ENCODE measurements at places on chromosomes 6 and 20.

DNA sequence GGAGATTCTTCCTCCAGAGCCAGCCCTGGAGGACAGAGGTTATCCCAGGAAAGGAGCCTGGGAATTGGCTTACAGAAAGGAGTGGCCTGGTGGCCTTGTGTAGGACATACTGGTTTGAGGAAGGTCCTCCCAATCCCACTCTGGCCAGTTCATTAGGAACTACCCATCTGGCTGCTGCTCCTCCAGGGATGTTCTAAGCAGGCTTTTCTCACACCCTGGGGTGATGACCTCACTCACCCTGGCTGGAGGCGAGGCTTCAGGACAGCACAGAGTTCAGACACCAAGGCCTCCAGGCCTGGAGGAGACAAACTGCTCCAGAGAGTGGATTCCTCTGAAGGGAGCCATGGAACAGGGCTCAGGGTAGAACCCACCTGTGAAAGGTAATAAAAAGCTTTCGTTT lies 8.9 kb downstream of the GNMT start:
- no peak for DNase-seq

DNA sequence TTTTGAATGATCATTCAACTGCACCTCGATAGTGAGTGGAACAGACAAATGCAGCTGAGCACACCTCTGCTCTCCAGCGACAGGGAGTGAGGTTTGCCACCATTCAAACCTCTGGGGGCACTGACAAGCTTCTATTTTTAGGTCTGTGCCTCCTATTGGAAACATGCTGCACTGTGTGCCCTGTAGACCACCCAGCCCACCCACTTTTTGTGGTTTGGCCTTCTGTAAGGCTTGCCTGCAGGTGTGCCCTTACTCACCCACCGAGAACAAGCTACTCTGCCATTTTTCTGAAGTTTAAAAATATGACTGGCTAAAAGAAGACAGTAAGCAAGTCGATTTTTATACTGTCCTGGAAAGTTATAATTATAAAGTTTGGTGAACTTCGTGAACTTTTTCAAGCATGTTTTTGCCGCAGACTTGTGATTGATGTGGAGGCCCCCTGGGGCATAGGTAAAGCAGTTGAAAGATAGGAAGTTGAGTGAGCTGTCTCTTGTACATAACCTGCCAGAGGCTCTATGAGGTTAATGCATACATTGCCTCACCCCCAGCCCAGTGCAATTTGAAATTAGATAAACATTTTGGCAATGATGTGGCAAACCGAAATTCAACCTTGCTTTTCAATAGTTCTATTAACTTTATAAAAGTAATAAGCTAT lies 53.8 kb downstream of the ADGRG6 start:
- DNase-seq = no peak

- DNase-seq = no peak
Observed at GRCh38 chr6:68635412-68635705, 277 bp downstream of the ADGRB3 start.

- DNase-seq = no peak
Observed at GRCh38 chr6:84788689-84789088, 24.3 kb upstream of the TBX18 start.

GRCh38 chr6:139533573-139534471 lies 159.4 kb upstream of the CITED2 start:
- peak; percentile 68 for DNase-seq

- DNase-seq = no peak
Observed at GRCh38 chr6:42845327-42845694, 34.1 kb upstream of the RPL7L1 start.

GRCh38 chr6:87279196-87279595 lies 43.2 kb upstream of the SMIM8 start:
- DNase-seq = no peak

DNA sequence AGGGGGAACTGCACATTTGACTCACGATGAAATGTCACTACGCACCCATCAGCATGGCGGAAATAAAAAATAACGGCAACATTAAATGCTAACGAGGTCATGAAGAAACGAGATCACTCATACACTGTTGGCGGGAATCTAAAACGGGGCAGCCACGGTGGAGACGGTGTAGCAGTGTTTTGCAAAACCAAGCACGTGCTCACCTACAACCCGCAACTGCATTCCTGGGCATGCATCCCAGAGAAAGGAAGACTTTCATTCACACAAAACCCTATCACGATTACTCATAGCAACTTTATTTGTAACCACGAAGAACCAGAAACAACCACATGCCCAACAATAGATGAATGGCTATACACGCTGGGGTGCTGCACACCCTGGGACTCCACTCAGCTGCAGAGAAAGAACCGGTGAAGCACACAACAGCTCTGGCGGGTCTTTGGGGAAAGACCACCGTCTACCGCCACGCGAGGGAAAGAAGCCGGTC lies 77.0 kb downstream of the YTHDF1 start:
- DNase-seq = no peak

DNA sequence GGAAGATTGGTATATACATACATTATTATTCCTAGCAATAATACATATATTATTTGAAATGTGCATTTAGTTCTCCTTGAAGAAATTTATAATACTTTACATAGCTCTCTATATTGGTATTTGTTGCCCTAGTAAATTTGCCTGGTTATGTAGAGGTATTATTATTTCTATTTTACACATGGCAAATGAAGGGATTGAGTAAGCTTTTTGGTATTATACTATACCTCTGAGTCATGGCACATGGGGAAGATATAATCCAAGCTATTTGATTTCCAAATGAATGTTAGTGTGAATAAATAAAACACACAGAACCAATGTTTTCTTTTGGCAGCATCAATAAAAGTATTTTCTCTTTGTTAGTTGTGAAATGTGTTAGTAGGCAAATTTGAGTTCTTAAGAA lies 409.6 kb upstream of the SLC35B3 start:
- DNase-seq = no peak

- no peak for DNase-seq
Observed at GRCh38 chr6:75171567-75171966, 34.3 kb downstream of the COL12A1 start.

- no peak for DNase-seq
Observed at GRCh38 chr6:43977404-43978111, 149.7 kb downstream of the MRPL14 start.

- DNase-seq = no peak
Observed at GRCh38 chr6:120614723-120615122, 719.6 kb downstream of the TBC1D32 start.

- no peak for DNase-seq
Observed at GRCh38 chr6:85017352-85017751, 253.0 kb upstream of the TBX18 start.

GRCh38 chr6:30689022-30689865 lies 1.5 kb downstream of the NRM start:
- no peak for DNase-seq

GRCh38 chr6:169169375-169169774 lies 84.3 kb downstream of the THBS2 start:
- DNase-seq = no peak

GRCh38 chr6:55998576-55998975 lies 123.2 kb upstream of the BMP5 start:
- DNase-seq = no peak

DNA sequence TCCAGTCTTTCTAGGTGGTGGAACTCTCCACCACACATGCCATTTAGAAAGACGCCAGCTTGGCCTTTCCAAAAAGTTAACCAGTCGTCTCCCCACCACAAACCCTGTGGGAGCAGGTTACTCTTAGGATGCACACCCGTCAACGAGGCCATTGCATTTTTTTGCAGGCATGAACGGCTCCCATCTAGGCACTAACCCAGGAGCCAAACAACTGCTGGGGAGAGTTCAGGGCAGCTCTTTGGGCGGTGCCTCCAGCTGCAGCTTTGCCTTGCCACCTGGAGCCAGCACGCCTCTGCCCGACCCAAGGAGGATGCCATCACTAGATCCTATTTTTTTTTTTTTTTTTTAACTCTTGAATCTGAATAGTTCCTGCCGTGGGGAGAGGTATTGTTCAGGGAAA lies 39.9 kb downstream of the TBC1D7 start:
- DNase-seq = no peak

DNA sequence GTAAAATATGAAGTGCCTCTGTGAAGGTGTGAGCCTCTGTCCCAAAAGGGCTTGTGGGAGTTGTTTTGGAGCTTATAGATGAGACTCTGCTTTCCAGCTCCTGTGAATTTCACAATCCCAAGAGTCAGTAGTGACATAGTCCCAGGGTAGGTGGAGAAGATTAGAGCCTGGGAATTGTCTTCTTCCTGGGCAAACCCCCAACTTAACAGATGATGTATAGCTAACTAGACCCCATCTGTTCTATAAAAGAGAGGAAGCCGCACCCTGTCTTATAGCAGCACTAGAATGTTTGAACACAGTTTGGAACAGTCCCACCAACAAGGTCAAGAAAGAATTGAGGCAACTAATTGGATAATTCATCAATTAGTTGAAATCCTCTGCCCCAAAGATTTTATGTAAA lies 294.7 kb downstream of the ZNF217 start:
- DNase-seq = no peak

GRCh38 chr6:15915508-15916178 lies 213.2 kb upstream of the MYLIP start:
- DNase-seq = no peak

- no peak for DNase-seq
Observed at GRCh38 chr6:113574147-113574546, 283.0 kb upstream of the MARCKS start.
